ENCODE measurements at places on chromosomes 4 and X. TPM values are rescaled to one million over a fixed set of nuclear protein-coding genes. Genes with fewer than 3 reads are reported as not detected.

NAAA gene
- 65.9 TPM for total RNA-seq

SUPT20HL1 gene
- not detected for total RNA-seq

EVC2 gene
- 8.7 TPM for total RNA-seq

IL2 gene
- not detected for total RNA-seq

SRPX2 gene
- total RNA-seq = 22.0 TPM

GPM6B gene
- 0.17 TPM for total RNA-seq

WDFY3 gene
- total RNA-seq = 145 TPM

PRDM8 gene
- total RNA-seq = 1.2 TPM

SERTM2 gene
- total RNA-seq = not detected

COL25A1 gene
- total RNA-seq = 0.14 TPM

SH2D1A gene
- total RNA-seq = not detected

PCDH7 gene
- 0.28 TPM for total RNA-seq

CT47C1 gene
- total RNA-seq = not detected

EPHA5 gene
- total RNA-seq = not detected

BCOR gene
- 31.6 TPM for total RNA-seq

SMARCA5 gene
- total RNA-seq = 113 TPM

CSN1S1 gene
- total RNA-seq = not detected

GRID2 gene
- not detected for total RNA-seq

SH3TC1 gene
- 217 TPM for total RNA-seq

RASSF6 gene
- total RNA-seq = under 0.01 TPM

STK32B gene
- total RNA-seq = 24.2 TPM

TEX13C gene
- not detected for total RNA-seq

F8A3 gene
- total RNA-seq = 2.7 TPM

SPACA5 gene
- total RNA-seq = not detected

Data from dermis blood vessel endothelial cell (primary cell).